ENCODE measurements at places on chromosomes 12 and 14.

DNA sequence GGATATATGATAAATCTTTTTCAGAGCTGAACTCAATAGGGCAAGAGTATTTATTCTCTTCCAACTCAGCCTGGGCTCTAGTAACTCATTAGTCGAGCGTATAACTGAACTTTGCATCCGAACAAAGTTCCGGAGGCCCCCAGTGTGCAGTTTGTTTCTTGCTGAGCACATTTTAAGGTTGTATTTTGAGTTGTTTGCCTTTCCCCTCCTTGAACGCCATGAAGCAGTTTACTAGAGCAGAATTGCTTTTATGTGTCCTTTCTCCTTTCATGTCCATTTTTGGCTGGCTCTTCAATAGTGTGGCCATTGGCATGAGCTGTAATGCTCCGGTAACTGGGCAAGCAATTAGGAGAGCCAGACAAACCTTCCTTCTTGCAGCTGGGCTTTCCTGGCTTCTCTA, 105.3 kb downstream of the WIF1 start:
- DNase-seq: no peak

DNA sequence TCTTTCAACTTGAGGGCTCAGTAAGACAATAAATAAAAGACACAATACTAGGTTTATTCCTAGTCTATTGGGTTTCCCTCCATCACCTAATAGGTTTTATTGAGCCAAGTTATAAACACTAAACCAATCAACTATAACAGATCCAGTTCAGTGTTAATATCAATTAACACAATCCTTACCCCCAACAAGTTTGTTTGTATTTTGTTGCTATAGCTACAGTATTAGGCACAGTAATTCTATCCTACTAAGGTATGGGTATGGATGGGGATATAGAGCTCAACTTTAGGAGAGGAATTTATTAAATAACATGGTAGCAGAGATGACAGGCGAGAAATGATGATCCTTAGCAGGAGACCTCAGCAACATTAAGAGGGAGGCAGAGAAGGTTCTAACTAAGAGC, 13.3 kb downstream of the PPP4R3A start:
- no peak for DNase-seq

- no peak for DNase-seq
Measured at GRCh38 chr12:6639151-6639801, 3.5 kb upstream of the LPAR5 start.

GRCh38 chr14:75877884-75878283, 103.9 kb downstream of the TGFB3 start:
- DNase-seq: no peak

DNA sequence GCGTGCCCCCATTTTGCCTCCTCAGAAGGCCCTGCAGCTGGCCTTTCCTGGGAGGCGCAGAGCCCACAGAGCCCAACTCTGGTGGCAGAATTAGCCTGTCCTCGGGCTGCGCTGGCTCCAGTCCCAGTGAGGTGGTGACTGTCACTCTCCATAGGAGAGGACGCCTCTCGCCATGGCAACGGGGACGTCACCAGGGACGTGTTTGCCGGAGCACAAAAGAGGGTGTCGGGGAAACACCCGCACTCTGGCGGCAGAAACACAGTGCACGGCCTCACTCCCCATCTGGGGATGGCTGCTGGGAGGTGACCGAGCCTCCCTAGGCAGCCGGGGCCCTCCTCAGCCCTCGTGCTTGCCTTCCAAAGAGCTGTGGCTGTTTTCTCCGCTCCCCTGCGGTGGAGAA, 50.2 kb upstream of the NCOR2 start:
- no peak for DNase-seq

- no peak for DNase-seq
Measured at GRCh38 chr12:64826234-64826633, 1.8 kb downstream of the TBC1D30 start.

DNA sequence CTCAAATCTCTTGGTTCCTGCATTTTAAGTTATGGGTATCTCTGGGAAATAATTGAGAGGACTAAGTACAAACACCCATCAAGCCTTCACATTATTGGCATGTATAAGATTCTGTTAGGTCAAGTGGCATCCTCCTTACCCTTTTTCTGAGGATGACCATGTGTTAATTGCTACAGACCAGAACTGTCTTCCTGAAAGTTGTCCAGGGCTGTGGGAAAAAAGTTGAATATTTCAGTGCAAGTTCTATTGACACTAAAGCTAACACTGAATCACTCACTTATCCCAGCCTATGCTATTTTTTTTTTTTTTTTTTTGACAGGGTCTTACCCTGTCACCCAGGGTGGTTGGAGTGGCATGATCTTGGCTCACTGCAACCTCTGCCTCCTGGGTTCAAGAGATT, 130.1 kb upstream of the HIF1A start:
- DNase-seq: no peak

DNA sequence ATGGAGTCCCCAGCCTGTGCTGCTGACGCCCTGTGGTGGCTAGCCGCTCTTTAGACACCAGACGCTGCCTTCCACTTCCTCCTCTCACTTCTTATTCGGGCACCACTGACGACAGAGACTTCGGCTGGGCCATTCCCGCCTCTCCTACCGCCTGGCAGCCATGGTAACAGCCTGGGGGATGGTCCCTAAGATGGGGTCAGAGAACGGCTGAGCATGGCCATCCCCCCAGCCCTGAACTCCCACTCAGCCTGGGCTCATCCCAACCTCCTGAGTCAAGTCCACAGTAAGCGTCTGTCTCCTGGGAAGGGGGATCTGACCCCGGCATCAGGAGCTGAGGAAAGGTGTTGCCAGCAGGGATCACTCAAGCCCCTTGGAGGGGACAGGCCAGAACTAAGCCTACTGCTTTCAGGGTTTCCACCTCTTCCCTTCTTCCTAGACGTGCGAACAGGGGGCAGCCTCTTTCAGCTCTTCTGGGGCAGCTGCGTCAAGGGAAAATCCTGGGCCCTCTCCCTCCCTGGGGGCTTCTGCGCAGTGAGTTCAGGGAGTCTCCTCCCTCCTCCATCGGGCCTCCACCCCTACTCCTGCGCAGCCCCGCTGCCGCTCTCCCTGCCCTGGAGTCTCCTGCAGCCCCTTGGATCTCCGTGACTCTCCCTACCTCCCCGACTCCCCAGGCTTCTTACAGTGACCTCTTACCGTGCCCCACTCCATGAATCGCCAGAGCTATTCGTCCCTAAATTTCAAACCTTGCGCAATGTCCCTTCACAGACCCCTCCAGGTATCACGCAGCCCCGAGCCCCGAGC, 643 bp upstream of the TAMALIN start:
- DNase-seq: no peak

DNA sequence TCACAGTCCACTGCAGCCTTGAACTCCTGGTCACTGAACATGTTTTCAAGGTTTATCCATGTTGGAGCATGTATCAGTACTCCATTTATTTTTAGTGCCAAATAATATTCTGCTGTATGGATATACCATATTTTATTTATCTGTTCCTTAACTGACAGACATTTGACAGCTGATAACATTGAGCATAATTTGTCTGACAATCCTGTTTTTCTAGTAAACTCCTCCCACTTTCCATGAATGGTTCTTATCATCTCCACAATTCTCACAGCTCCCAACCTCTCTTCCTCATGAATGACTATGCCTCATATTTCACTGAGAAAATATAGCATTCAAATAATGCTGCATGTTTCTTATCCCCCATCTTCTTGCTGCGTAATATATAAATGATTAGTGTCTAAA, 33.3 kb downstream of the COCH start:
- no peak for DNase-seq

DNA sequence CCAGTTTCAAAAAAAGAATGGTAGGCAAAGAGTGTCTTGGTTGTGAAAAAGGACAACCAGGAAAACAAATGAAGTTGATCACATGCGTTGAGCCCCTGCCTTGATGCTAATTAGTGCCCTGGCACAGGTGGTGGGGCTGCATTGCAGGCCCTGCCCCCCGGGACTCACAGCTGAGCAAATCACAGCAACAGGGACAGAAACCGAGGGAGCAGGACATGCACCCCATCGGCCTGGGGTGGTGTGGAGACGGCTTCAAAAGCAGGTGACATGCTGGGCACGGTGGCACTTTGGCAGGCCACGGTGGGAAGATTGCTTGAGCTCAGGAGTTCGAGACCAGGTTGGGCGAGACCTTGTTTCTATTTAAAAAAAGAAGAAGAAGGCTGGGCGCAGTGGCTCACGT, 1.1 kb upstream of the PAPLN start:
- DNase-seq: no peak

DNA sequence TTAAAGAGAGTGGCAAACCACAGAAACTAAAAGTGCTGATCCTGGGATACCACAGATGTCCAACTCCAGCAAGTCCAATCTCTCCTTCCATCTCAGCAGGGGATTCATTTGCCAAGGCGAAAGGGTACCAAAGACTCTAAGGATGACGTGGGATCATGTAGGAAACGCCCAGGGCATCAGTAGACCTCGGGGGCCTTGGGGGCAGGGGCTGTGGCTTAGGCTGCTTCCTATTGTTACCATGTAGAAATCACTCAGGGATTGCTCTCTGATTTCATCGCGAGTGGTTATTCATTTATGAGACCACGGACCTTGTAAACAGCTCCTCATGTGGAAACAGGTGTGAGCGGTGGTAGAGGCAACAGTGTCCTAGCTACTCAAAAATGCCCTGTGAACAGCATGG, 149.3 kb upstream of the FKBP4 start:
- DNase-seq: no peak

GRCh38 chr12:76881142-76881541, 2.3 kb upstream of the CSRP2 start:
- DNase-seq: no peak

DNA sequence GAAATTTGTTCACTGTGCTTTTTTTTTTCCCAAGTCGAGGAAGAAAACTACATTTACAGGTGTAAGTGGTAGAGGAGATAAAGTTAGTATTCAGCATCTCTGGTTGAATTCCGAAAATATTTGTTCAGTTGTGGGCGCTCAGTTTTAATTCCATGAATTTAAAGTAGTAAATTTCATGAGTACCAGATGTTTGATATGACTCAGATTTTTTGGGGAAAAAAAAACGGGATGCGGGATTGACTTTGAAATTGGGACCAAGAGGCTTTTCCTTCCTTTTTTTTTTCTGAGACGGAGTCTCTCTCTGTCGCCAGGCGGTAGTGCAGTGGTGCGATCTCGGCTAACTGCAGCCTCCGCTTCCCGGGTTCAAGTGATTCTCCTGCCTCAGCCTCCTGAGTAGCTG, 1.6 kb downstream of the TULP3 start:
- DNase-seq: no peak

DNA sequence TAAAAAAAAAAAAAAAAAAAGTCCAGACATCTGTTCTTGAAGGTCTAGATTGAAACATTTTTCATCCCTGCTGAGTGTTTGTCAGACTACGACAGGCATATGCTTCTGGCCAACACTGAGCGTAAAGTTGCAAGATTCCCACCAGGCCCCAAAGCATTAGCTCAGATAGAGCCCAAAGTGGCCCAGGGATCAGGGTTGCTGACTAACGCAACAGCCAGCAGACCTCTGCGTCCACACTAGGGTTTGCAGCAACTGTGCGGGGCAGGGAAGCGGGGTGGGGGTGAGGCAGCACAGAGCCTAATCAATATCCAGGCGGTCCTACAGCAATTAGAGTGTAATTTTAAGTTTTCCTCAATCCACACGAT, 55.7 kb downstream of the SSH1 start:
- DNase-seq: no peak

DNA sequence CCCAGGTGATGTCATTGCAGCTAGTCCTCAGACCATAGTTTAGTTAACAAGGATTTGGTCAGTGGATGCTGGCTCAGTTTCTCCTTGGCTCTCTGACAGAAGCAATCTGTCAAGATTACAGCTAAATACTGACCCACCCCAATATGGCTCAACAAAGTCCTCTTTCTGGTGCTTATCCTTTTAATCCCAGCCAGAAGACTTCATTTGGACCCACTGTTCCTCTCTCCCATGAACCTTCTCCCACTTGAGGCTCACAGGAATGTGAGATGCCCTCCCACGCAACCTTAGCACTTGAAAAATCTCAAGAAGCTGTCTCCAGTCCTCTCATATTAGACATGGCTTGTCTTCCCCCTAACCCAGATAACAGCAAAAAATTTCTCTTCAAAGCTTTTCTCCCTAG, 47.7 kb downstream of the C12orf50 start:
- DNase-seq: no peak

GRCh38 chr12:111807232-111807631, 34.8 kb upstream of the MAPKAPK5 start:
- no peak for DNase-seq

GRCh38 chr12:115273456-115273855, 589.5 kb upstream of the TBX3 start:
- DNase-seq: no peak

- no peak for DNase-seq
Measured at GRCh38 chr14:85762526-85762925, 232.6 kb downstream of the FLRT2 start.

- DNase-seq: no peak
Measured at GRCh38 chr12:69978020-69978419, 153.0 kb downstream of the MYRFL start.

DNA sequence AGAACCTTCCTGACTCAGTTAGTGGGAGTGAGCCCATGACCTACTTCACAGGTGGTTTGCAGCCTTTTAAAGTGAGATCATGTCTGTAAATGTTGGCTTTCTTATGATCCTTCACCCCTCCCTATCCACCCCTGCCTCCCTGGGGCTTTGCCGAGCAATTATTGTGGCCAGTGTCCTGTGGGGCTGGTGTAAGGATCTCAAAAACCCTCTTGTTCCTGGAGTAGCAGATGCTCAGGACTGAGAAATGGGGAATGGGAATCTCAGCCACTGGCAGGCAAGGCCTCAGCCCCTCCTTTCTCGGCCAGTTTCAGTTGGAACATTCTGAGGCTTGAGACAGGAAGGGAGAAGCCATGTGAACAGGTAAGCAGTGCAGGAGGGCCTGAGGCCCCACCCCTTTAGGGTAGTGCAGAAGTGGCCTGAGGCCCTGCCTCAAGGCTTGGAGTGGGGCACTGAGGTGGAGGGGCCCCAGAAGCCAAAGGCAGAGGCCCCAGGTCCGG, 53.8 kb downstream of the PLEKHG3 start:
- DNase-seq: no peak

- DNase-seq: no peak
Measured at GRCh38 chr14:89430391-89431236, 13.6 kb upstream of the FOXN3 start.

DNA sequence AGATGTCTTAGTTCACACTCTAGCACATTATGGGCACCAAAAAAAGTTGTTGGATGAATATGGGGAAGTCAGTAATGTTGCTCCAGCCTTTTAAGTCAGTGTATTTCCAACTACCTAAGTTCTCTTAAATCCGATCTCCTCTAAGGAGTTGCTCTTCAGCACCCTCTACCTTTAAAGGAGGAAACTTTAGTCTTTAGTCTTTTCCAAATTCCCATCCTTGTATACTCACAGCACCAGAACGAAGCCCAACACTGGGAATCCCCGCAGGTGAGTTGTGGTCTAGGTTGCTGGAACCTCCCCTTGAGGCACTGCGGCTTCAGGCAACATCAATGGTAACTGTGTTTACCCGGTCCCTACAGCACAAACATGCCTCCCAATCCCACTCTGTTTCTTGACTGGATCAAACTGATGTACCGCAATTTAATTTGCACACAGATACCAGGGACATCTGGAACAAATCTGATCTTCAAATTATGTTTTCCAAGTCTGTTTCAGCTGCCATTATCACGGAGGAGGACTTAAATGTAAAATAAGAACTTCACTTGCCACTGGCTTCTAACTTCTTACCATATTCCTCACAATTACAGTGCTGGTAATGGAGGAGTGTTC, 179.0 kb downstream of the FOXN3 start:
- DNase-seq: no peak

Data from H1 (cell line).